Stimulated activated CD8-positive, alpha-beta memory T cell treated with anti-CD3 and anti-CD28 coated beads, Interleukin-4, amount 100 ng/mL, for 4 hours (primary cell): ENCODE measurements at places on chromosomes 1 and 21.

DNA sequence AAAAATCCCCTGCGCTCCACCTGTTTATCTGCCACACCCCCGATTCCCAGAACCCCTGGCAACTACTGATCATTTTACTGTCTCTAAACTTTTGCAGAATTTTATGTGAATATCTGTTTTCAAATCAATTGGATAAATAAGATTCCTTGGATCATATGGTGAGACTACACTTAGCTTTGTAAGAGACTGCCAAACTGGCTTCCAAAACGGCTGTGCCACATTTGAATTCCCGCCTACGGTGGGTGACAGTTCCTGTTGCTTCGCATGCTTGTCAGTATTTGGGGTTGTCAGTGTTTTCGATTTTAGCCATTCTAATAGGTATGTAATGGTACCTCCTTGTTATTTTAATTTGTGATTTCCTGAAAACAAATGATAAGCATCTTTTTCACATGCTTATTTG lies 22.7 kb upstream of the FMN2 start:
- DNase-seq: no peak

DNA sequence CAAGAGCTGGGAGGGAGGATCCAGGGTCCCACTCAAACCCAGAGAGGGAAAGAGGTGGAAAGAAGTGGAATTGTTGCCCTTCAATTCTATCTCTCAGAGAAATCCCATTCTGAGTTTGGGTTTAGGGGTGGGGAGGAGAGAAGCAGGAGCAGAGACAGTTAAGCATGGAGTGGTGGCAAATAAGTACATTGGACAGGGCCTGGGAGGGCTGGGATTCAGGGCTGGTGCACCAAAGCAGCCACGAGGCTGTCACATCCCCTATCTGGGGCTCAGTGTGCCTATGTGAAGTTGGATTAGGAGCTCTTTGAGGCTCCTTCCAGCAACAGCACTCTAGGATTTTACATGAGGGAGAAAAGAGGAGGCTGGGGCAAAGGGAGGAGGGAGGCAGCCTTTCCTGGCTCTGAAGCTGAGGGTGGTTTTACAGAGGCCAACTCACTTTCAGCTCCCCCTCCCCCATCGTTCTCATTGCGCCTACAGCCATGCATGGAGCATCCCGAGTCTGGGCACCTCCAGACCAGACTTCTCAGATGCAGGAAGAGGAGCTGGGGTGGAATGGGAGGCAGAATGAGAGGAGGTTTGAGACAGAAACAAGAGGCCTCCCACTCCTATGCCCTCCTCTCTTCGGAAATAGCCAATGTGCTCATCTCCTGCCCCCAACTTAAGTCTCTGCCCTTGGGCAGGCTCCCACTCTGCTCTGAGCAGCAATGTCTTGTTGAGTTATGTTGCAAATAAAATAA lies 3.0 kb upstream of the SYT6 start:
- DNase-seq: no peak

- no peak for DNase-seq
Observed at GRCh38 chr1:228297242-228297641, 89.4 kb downstream of the OBSCN start.

- no peak for DNase-seq
Observed at GRCh38 chr1:81437649-81438048, 363.1 kb upstream of the ADGRL2 start.

DNA sequence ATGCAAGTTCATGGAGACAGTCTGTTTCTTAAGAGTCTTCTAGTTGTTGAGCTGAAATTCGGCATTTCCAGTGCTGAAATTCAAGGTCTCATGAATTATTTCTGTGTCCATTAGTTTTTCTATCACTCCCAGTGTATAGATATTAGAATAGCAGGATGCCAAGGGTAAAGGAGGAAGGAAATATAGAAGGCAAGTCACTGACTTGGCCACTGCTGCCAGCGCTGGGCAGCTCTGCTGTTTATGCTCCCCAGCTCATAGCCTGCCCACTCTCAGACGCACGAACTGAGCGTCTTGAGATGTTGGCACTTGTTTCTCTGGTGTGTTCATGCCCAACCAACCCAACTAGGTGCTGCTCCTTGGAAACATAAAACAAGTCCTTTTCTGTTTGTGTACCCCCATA lies 110.1 kb downstream of the SLC45A1 start:
- no peak for DNase-seq
